ENCODE measurements at places on chromosomes 2 and 18.

DNA sequence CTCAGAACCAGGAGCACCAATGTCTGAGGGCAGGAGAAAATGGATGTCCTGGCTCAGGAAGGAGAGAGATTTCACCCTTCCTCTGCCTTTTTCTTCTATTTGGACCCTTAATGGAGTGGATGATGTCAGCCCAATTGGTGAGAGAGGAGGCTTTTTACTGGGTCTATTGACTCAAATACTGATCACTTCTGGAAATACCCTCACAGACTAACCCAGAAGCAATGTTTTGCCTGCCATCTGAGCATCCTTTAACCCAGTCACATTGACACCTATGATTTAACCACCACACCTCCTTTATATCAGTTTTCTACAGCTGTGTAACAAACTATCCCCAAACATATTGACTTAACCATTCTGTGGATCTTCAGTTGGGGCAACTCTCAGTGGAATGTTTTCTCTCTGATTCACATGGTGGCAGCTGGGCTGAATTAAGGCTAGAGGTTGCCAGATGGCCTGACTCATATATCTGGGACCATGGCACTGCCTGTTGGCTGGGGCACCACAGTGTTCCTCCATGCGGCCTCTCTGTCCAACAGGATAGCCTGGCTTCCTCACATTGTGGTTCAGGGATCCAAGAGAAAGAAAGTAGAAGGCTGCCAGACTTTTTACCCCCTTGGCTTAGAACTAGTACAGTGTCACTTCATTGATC lies 18.2 kb upstream of the MBOAT2 start:
- DNase-seq = no peak

DNA sequence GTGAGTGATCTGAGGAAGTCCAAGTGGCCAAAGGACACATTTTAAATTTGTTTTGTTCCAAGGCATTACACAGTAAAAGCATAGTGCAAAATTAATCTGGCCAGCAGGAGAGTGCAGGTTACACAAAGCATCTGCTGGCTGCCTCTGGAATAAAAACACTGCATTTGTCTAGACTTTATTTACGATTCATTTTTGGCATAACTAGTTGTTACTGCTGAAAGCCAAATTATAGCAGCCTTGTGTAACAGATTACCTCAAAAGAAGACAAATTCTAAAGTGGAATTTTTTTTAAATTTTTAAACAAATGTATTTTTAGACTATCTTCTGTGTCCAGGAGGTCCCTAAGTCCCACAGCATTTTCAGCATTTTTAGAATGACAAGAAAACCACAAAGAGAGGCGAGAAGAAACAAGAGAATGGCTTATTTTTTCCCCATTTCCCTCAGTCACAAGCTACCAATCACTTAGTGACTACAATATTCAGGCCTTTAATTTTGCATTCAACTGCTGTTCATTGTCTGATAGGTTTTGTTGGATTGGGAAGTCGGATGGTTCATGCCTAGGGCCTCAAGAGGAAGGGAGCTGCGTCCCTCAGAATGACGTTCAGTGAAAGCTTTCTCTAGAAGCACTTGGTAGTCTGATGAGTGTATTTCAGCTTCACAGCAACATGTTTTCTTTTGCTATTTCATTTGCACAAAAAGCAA lies 46.0 kb downstream of the TMEFF2 start:
- DNase-seq = no peak

DNA sequence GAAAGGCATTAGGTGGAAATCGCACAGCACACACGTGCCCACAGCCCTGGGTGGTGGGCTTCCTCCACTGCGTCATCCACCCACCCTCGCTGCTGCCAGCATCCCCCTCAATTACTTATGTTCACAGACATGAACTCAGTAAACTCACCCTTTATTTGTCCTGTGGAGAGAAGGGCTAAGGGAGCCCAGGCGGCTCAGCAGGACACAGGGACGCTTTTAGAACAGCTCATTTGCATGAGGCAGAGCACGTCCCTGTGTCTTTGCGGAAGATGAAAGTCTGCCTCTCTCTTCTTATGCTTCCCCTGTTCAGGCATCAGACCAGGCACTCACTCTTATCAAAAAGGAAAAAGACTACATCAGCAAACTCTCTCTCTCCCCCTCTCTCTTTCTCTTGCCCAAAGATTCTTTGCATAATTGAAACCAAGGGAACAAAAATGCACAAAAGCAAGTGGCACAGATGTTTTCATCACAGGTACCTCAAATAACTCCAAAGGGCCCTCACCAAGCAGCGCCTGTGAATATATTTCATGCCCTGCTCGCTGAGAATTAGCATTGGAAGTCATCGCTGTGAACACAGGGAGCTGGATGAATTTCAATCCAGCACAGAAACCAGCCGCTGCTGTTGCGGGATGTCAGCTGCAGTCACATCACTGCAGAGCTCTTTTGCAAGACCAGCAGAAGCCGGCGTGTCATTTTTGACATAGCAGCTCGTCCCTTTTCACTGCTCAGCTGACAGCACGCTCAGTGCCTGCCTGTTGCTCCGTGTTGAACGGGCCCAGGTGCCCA lies 376.3 kb upstream of the MYT1L start:
- DNase-seq = no peak

GRCh38 chr2:169702996-169703395 lies 8.7 kb downstream of the PHOSPHO2 start:
- no peak for DNase-seq

GRCh38 chr18:58407649-58408407 lies 221.1 kb downstream of the ALPK2 start:
- no peak for DNase-seq

DNA sequence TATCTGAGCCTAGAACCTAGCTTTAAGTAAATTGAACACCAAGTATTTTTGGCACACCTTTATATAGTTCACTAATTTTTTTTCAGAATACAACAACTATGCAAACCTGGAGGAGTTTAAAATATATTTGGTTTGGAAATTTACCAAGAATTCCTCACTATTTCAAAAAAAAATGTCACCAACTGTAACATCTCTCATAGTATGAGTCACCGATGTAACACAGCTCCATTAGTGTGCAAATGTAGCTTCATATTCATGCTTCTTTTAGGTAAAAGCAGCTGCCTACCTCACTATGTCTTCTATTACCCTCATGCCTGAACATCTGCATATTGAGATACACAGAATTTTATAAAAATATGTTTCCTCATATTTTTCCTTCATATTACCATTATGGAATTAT lies 80.5 kb downstream of the NRXN1 start:
- no peak for DNase-seq

GRCh38 chr2:96108541-96109360 lies 7.6 kb downstream of the ADRA2B start:
- no peak for DNase-seq

GRCh38 chr2:7012141-7012764 lies 95.0 kb downstream of the RNF144A start:
- no peak for DNase-seq

DNA sequence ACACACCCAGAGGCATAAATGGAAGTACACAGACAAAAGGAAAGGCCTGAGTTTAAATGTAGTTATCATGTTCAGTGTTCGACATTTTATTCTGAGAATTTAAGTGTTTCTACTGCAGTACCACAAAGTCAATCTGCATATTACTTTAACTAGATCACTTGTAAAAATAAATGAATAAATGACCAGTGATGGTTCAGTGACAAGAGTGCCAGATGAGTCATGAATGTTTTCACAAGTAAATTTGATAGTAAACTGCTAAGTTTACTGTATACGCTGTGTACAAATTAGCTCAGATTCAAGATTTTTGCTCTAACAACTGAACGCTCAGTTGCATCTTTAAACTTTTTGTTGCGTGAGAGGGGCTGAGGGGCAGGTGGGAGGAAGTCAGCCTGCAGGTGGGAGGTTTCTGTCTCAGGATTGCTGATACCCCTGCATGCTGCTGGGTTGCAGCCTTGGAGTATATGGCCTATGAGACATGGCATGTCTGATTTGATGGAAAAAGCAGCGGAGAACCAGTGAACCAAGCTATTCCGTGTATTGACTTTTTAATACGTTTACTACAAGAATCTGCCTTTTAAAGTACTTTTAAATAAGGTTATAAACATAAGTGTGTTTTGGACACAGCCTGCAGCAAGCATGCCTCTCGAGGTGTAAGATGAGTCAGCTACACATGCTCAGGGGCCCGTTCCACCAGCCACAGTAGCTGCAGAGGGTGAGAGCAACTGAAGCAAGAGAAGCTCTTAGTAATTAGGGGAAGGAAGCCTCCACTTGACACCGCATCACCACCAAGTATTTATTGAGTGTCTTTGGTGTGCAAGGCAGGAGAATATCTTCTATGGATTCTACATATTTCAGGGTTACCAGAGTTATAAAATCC lies 245.1 kb downstream of the NEDD4L start:
- DNase-seq = no peak

- no peak for DNase-seq
Observed at GRCh38 chr2:27958711-27959378, 68.3 kb downstream of the BABAM2 start.

GRCh38 chr2:215698566-215698965 lies 262.7 kb upstream of the FN1 start:
- DNase-seq = no peak

DNA sequence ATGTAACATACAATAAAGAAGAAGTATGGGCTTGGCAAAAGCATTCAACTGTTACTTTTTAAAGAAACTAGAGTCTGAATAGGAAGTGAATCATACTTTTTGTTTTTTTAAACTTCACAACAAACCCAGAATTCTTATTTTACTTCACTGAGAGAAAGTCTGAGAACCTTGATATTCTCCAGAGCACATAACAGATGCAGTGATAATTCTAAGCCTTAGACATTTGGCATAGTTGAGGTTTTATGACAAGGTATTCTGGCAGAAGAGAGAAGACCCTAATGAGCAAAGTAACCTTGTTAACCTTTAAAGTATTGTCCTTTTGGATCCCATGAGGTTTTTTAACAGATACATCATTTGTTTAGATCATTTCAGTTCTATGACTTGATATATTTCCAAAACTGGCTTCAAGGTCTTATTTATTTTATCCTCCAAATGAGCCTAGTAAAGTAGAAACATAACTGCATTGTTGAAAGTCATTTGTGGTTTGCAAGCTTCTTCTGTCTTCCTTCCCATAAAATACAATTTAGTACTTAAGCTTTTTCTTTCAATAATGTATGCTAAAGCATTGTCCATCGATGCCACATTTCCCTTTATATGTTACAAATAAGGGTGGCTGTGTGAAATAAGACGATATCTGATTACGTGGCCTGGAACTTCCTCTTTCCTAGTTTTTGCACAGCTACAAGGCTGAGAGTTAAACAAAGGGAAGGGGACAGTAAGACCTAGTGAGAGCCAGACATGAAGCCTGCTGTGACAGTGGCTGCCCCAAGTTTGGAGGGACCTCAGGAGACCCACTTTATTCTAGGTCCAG lies 86.1 kb upstream of the ITPRID2 start:
- DNase-seq = no peak

- no peak for DNase-seq
Observed at GRCh38 chr2:217186668-217187159, 326.9 kb upstream of the TNP1 start.

All from SW 1271 (cell line).